ENCODE measurements at places on chromosomes 5 and 9. TPM values are rescaled to one million over a fixed set of nuclear protein-coding genes. Genes with fewer than 3 reads are reported as not detected.

PCDHA1 gene
- 0.07 TPM for polyA plus RNA-seq

TRIM14 gene
- 4.5 TPM for polyA plus RNA-seq

BRINP1 gene
- polyA plus RNA-seq, result 5.9 TPM

MED22 gene
- 34.8 TPM for polyA plus RNA-seq

RNF130 gene
- 77.0 TPM for polyA plus RNA-seq

SNX24 gene
- polyA plus RNA-seq, result 20.3 TPM

ADRB2 gene
- 0.29 TPM for polyA plus RNA-seq

ORM2 gene
- not detected for polyA plus RNA-seq

DNA sequence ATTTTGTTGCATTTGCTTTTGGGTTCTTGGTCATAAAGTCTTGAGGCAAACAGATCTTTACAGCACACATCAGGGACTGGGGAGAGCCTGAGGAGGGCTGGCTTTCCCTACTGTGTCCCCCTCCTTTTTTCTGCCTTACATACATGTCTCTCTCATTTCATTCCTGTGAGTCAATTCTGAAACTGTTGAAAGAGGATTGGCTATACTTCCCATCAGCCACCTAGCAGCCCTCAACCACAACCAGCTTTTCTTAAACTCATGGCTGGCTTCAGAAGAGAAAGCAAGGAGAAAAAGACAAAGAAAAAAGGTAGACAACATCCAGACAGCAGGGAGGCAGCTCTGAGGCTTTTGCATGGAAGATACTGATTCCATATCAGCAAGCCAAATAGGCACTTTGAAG lies 374.8 kb upstream of the KIF2A start:
- no peak for DNase-seq

DNA sequence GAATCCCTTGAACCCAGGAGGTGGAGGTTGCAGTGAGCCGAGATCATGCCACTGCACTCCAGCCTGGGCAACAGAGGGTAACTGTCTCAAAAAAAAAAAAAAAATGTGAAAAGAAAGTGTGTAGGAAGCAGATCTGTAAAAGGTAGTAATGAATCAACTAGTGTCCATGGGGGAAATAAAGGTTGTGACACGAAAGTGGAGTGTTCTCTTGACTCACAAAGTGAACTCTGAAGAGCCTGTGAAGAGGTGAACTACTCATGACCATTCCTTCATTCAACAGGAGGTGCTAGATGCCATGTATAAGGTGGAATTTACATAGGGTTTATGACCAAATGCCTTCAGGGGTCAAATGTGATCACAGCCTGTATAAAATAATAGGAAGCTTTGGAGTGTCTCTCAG lies 12.8 kb downstream of the IQGAP2 start:
- no peak for DNase-seq

- no peak for DNase-seq
These were observed 949 bp downstream of the SERINC5 start for GRCh38 chr5:80254767-80255430.

DNA sequence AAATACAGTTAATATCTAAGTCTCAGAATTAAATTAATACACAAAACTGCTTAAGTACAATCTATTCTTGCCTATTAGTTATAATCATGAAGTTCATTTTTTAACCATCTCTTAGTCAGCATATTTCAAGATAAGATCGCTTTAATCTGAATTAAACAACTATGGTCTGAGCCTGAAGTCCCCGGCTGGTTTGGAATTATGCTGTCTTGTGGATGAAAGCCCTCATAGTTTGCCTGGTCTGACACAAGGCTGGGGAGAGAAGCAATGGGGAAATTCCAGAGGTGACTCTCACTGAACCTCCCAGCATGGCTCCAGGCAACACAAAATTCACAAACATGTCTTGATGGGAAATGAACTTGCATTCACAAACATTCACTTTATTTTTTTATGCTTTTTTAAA lies 28.0 kb upstream of the GRAMD2B start:
- no peak for DNase-seq

- no peak for DNase-seq
These were observed 3.9 kb downstream of the MAP3K1 start for GRCh38 chr5:56819060-56819881.

DNA sequence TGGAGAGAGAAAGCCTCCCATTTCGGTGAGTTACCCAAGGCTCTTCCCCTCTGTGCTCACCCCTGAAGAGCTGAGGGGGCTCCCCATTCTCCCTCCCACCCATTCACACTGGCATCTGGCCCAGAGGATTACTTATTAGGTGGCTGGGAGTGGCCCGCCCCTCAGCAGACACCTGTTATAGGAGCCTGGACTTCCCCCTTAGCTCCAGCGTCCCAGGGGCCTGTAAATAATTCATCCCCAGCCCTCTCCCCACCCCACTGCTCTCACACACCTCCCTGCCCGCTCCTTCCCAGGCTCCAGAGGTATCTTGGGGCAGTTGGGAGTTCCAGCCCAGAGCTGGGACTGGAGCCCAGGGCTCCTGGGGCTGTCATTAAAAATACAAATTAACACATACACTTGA lies 11.6 kb upstream of the SLC6A7 start:
- no peak for DNase-seq

DNA sequence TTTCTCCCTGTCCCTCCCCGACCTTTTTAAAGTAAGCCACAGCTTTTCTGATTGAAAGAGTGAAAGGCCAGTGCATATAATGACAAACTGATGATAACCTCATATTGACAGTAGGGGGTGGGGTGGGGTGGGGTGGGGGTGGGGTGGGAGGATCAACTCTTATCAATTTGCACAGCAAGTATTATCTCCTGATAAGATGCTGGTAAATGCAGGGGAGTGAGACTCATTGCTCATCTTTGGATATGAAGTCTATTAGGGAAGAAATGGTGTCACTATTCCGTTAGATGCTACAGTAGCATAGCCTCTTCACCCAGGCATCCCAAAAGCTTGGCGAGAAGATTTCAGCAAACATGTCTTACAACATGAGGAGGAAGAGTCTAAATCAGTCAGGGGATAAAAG lies 38.9 kb upstream of the HMGCS1 start:
- no peak for DNase-seq

- no peak for DNase-seq
These were observed 2115.0 kb downstream of the MAT2B start for GRCh38 chr5:165620394-165620793.

DNA sequence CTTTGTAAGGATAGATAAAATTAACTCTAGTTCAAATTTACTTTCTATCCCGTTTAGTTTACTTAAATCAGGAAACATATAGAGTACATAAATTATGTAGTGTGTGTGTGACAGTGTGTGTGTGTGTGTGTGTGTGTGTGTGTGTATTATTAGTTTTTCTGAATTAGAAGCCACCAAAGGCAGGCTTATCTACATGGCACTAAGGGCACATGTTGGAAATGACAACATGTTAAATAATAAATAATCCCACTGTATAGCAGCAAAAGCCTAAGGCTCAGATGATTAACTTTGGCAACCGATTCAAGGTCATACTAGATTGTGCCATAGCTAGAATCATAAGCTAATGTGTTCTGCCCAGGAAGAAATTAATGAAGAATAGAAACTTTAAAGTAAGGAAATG lies 54.6 kb downstream of the MEGF9 start:
- no peak for DNase-seq

DNA sequence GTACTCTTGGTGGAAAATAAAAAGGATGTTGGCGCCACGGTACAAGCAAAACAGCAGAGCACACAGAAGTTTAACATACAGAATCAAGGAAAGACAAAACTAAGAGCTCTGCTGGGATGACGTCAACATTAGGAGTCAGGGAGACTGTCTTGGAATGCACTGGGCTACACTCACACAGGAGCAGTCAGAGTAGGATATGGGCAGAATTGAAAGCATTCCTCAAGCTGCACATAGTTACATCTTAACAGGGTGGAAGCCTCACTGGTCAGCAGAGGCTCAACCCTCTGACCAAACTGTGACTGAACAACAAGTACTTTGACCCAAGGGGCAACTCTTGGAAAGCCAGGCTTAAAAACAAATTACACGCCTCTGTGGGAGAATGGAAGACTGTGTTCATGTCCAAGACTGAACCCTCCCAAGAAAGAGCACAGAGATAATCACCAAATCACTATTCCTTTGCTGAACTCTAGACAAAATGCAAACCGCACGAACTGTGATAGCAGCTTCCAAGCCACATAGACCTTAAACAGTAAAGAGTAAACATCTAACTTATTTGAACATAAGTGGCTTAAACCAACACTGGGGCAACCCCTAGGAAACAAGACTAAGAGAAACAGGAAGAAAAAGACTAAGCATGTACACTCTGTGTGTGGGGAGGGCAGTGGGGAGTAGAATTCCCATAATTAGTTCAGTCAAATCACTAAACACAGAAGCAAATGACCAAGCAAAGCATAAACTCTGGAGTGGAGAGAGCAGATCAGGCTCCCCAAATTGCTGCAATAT lies 772.7 kb downstream of the PRELID2 start:
- DNase-seq, result no peak

- no peak for DNase-seq
These were observed 1465.1 kb upstream of the C9orf72 start for GRCh38 chr9:29038332-29038731.

GRCh38 chr5:161306351-161306995 lies 240.1 kb downstream of the GABRB2 start:
- DNase-seq, result no peak

- DNase-seq, result peak; percentile 88
These were observed 153.2 kb upstream of the C9orf72 start for GRCh38 chr9:27726244-27727081.

GRCh38 chr5:592158-592557 lies 20.0 kb upstream of the CEP72 start:
- no peak for DNase-seq

- DNase-seq, result no peak
These were observed 19.4 kb upstream of the DEPDC1B start for GRCh38 chr5:60719329-60719728.

DNA sequence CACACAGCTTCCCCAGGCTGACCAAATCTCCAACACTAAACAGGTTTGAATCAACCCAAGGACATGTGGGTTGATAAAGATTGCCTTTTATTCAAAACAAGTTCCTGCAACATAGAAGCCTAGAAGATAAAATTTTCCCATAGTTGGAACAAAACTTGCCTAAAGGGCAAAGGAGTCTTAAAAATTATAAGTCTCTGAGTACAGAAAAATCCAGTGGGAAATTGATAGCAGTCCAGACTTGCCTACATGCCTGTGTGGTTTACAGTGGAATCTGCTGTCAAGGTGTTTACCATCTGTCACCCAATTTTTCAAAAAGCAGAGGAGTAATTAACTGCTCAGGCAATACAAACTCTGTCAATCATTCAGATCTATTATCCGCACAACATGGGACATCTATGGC lies 168.2 kb downstream of the PPP2R2B start:
- DNase-seq, result no peak

GRCh38 chr9:135978642-135979546 lies 17.7 kb upstream of the UBAC1 start:
- no peak for DNase-seq
